ENCODE measurements at places on chromosomes 2 and 18. TPM values are rescaled to one million over a fixed set of nuclear protein-coding genes. Genes with fewer than 3 reads are reported as not detected.

DNA sequence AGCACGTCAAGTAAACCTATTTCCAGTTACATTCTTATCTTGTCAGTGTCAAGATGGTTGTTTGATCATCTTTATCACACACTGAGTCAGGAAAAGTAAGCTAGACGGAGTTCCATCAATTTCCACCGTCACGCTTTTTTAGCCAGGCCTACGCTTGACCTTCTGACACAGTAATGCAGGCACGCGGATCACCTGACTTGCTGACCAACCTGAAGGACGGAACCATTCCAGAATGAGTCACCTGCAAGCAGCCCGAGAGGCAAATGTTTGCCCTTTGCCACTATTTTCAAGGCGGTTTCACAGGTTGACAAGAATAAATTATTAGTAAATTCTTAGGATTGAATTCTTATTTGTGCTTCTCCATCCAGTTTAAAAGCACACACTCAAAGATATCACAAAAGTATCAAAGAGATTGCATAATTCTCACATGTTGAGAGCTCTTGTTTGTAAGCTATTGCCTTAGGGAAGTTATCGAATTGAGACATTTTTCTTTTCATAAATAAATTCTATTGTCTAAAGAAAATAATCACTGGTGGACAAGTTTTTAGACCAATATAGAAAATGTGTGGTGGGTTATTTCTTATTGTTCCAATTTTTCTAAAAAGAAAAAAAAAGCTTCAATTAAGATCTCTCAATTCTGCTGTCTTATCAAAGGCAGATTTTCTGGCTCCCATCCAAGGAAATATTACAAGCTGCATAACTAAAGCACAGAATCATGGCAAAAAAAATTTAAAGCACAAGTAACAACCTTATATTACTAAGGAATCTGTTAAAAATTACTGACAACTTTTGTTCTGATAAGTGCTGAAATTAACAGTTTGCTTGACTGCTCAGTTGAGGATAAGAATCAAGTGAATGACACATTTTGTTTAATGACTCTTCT, 31.9 kb downstream of the UXS1 start:
- DNase-seq, result no peak

DNA sequence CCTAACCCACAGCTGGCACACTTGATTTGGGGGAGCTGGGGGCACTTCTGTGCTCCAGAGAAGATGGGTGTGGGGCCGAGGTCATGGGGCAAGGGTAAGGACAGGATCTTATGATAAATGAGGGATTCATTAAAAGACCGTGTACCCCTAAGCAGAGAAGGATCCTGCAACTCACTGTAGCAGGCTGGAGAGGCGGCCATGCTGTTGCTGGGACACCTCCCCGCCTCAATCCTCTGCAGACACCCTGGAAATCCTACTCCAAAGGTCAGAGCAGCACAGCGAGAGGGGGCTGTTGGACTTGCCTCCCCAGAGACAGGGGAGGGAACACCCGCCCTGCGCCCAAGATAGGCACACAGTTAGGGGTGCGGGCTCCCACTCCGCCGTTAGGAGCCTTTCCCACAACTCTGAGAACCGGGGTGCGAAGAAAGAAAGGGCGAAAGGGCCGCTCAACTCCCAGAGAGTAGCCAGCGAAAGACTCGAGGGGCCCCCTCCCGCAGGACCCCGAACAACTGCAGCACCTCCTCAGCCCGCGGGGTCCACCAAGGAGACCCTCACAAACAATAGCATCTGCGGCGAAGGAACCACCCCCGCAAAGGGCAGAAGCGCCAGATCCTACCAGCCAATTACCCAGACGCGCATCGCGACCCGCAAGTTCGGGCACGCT, 1.4 kb downstream of the PARD6G start:
- DNase-seq, result peak; percentile 63

GRCh38 chr2:11681722-11682589, 12.0 kb upstream of the NTSR2 start:
- peak; percentile 95 for DNase-seq

DNA sequence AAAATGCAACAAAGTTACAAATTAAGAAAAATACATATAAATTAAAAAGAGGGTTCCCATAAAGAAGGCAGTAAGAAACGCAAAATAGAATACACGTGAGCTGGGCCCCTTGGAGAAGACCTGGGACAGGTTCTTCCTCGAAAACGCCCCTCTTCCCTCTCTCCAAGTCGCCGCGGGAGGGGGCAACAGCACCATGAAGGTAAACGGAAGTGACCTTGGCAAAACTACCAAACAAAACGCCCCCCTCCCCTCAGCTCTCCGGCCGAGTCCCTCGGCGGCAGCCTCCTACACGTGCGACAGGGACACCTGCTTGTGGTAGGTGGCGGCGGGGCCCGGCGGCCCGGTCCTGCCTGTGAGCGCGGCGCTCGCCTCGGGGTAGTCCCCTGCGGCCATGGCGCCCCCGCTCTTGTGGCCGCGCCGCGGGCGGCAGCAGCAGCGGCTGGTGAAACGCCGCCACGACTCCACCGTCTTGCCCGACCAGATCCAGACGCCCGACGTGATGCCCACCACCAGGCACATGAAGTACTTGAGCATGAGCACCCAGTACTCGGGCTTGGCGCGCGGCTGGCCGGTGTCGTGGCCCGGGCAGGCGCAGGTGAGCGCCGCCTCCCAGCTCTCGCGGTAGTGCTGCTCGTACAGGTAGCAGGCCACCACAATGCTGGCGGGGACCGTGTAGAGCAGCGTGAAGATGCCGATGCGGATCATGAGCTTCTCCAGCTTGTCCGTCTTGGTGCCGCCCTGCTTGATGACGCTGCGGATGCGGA, 2.8 kb downstream of the FZD5 start:
- DNase-seq, result peak; percentile 75

- DNase-seq, result no peak
Observed at GRCh38 chr2:159169187-159169586, 117.3 kb downstream of the WDSUB1 start.

GRCh38 chr2:152638056-152638455, 79.2 kb downstream of the PRPF40A start:
- DNase-seq, result no peak

EMX1 gene
- 0.28 TPM for total RNA-seq
